ENCODE measurements at places on chromosomes 4 and X.

DNA sequence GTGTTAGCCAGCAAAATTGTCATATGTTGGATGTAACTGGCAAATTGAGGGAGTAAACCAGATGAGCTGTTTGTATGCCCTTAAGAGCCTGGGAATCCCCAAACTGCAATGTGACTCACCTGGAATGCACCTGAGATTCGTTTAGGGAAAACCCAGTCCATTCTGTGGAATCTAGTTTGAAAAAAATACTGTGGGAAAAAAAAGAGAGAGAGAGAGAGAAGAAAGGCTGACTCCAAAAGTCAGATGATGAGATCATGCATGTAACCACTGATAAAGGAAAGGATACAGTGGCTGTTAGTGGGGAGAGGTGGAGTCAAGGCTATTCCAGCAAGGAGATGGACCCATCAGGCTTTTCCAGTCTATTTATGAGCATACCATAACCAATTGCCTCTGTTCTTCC, 48.5 kb downstream of the SLC9A7 start:
- no peak for DNase-seq

GRCh38 chr4:41652971-41653370, 95.6 kb downstream of the PHOX2B start:
- DNase-seq: no peak

- DNase-seq: peak; percentile 18
Measured at GRCh38 chrX:43949669-43950068, 23.5 kb downstream of the NDP start.

GRCh38 chrX:64097891-64098290, 107.6 kb downstream of the AMER1 start:
- DNase-seq: no peak

DNA sequence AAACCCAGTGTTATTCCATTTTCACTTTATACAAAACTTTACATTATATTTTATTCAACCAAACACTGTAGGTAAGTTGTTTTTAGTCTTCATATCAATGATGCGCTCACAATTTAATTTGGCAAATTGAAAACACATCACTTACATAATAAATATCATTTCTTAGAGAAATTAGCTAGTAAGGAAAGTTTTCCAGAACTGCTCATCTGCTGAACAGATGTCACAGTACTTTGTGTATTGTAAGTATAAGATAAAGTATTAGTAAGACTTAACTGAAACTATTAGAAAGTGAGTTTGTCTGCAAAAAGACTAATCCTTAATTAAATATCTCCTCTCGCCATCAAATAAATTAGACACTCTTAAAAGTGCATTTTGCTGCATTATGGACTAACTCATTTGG, 108.7 kb upstream of the PACRGL start:
- no peak for DNase-seq

- no peak for DNase-seq
Measured at GRCh38 chr4:153076861-153077260, 127.4 kb upstream of the TRIM2 start.
